ENCODE measurements at places on chromosomes 5 and 9.

- DNase-seq = peak; percentile 12
These were observed 43.9 kb downstream of the CYFIP2 start for GRCh38 chr5:157309796-157310195.

DNA sequence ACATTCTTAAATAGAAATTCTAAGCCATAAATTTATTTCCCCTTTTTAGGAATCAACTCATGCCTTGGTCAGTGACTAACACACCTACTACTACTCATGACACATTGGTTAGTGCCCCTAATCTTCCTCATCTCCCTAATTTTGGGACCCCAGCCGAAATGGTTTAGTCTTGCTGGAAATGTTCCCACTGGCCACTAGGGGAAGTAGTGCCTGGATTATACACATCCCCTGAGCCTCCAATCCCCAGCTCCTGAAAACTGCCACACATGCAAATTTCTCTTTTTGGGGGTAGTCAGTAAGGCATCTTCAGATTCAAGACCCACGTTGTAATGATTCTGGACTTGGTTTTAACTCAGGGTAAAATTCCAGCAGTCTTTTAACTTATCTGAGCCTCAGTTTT lies 79.8 kb downstream of the HSD17B3 start:
- DNase-seq = no peak

GRCh38 chr5:80516826-80517225 lies 28.9 kb downstream of the FAM151B start:
- no peak for DNase-seq

GRCh38 chr9:106626936-106627335 lies 236.0 kb upstream of the ZNF462 start:
- DNase-seq = no peak
